ENCODE measurements at places on chromosomes 6 and 20.

DNA sequence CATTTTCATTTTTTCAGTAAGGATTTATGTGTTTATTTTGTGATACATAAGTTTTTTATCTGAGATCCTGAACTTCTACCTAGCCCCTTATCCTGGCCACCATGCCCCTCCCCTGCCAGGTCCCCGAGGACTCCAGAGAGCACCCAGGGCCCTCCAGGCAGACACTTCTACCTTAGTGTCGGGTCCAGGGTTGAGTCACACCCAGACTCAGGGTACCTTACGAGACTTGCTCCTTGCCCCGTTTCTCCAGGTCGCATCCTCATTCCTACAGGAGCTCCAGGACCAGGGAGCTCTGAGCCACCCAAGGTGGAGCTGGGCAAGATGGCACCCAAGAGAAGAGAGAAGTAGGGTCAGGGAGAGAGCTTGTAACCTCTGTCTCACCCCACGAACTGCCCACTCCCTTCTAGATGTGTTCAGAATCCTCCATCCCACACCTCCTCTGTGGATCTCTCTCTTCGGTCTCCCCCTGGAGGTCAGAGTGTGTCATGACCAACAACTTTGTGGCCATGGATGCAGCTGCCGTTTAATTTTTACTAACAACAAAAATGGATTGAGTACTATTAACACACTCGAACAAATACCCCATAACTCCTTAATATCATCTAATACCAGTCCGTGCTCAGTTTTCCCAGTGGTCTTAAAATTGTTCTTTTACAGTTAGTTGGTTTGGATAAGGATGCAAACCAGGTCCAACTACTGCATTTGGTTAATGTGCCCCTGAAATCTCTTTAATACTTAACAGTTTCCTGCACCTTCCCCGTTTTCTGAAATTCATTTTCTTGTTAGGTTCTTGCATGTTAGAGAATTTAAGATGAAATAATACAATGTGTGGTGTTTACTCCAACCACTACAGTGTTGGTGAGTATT lies 130.6 kb upstream of the INSM1 start:
- no peak for DNase-seq

DNA sequence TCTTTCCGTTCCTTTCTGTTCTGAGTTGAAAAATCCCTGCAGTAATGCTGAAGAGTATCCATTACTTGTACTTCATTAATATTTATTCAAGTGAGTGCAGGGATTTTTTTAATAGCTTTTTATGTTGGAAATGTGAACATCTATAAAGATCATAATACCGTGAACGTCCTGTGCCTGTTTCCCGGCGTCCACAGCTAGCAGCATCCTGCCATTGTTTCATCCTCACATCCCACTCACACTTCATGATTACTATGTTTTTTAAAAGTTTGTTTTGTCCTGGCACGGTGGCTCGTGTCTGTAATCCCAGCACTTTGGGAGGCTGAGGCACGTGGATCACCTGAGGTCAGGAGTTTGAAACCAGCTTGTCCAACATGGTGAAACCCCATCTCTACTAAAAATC lies 54.3 kb downstream of the SASH1 start:
- no peak for DNase-seq

- DNase-seq = no peak
Measured at GRCh38 chr20:17933121-17933520, 35.5 kb downstream of the SNX5 start.

DNA sequence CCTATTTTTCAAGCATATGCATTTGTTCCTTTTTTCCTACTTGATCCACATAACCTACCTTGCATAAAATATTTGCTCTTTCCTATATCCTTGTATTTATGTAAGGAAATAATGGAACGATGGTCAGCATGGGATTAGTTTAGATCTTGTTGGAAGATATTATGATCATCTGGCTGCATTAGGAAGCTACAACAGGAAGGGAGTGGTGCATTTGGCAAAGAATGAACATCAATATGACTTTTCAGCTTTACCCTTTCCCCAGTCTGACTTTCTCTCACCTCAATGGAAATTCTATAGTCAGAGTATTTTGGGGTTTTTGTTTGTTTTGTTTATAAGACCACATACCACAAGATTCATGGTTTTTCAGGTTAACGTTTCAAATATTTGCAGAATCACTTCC lies 66.0 kb downstream of the HS3ST5 start:
- no peak for DNase-seq

DNA sequence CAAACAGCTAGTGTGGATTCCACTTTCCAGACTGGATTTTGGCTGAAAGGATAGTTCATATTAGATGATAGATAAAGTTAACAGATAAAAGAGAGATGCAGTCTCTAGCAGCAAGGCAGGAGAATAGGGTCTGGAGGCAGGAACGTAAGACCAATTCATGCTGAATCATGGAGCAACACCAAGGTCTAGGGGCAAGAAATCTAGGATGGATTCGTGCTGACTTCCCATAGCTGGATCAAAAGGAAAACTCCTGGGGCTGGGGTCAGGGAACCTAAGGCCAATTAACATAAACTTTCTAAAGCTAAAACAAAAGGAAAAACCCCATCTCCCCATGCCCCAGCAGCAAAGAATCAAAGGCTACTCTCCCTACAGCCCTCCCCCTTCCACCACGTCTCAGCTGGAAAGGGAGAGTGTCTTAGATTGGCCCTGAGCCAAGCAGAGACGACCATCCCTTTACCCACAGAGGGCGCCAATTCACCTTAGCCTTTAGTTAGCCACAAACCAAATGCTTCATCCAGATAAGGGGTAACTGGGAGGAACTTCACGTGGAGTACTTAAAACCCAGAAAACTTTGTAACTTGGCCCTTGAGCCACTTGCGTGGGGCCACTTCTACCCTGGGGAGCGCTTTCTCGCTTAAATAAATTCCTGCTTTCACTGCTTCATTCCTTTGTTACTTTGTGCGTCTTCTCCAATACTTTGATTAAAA lies 7.6 kb downstream of the TREM1 start:
- no peak for DNase-seq

- no peak for DNase-seq
Measured at GRCh38 chr6:157471077-157471686, 90.2 kb downstream of the ZDHHC14 start.

DNA sequence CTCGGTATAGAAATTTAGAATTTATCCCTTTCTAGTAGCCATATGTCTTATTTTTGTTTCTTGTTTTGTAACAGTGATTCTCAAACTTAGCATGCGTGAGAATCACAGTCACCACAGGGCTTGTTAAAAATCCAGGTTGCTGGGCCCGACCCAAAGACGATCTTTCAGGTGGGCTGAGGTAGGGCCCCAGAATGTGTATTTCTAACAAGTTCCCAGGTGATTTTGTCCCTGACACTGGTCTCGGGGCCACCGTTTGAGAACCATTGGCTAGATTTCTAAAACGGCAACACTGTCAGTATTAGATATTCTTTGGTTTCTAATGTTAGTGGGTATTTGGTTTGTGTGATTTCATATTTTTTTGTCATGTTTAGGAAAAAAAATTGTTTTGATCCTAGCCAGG lies 9.9 kb downstream of the PFDN4 start:
- no peak for DNase-seq

DNA sequence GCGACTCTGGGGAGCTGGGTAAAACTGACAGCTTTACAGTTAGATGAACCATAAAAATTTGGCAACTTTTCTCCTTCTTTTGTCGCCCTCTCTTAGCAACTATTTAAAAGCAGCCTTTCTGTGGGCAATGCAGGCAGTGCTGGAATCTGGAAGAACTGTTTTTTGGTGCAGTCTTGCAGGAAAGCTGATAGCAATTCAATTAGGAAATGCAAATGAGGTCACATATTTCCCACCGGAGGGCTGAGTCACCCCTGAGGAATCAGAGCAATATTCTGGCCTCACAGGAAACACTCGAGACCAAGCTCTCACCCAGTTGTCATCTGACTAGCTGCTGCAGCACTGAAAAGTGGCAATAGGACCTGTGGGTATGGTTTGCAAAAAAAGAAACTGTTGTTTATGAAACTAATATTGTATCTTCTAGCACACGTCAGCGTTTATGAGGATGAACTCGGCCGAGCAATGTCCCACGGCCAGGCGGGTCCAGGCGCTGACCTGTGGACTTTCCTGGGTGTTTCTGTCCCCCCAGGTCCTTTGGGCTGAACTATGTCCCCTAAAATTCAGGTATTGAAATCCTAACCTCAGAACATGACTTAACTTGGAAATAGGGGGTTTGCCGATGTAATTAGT lies 312.3 kb downstream of the TAF4 start:
- DNase-seq = no peak

- DNase-seq = no peak
Measured at GRCh38 chr20:48490961-48491831, 336.6 kb downstream of the PREX1 start.

DNA sequence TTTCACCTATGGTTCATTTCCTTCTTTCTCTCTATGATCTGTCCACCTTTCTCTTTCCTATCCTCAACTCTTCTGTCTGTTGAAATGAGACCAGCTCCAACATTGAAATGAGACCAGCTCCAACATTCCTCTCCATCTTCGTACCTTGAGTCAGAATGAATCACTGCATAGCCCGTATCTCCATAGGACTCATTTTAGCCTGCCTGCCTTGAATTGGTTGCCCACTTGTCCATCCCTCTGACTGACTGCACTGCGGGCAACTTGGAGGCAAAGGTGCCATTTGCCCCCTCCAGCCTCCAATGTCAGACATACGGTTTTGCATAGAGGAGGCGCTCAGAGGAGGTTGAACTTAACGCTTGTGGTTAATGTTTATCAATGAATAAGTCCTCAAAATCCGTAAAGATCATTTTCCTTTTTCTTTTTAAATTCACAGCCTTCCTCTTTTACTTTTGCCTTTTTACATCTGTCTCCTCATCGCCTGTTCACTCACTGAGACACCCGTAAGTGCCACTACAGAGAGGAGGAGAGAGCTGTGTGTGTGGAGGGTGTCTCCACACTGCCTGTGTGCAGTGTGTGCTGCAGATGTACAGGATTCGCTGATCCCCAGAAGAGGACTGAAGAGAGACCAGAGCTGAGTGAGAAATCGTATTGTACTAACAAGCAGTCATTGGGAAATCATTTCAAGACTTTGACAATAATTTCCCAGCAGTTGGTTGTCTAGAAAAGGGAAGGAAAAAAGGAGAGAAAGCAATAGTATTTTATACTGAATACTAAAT lies 579.6 kb upstream of the MAP3K7 start:
- DNase-seq = no peak

DNA sequence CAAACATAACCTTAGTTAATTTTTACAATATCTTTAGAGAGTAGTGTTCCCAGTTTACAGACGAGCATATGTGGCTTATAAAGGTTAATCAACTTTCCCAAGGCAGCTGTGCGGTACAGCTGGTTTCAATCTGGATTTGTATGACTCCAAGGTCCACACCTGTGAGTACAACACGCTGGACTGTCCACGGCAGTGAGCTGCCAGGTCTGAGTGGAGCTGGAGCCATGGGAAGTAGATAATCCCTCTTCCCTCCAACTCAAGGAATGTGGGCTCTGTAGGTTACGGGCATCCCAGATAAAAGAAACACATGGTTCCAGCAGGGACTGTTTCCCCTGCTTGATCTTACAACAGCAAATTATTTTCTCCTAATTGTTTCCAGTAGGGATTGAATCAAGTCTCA lies 102.2 kb downstream of the SOD2 start:
- no peak for DNase-seq

GRCh38 chr20:3646067-3646440 lies 17.1 kb downstream of the GFRA4 start:
- DNase-seq = no peak

DNA sequence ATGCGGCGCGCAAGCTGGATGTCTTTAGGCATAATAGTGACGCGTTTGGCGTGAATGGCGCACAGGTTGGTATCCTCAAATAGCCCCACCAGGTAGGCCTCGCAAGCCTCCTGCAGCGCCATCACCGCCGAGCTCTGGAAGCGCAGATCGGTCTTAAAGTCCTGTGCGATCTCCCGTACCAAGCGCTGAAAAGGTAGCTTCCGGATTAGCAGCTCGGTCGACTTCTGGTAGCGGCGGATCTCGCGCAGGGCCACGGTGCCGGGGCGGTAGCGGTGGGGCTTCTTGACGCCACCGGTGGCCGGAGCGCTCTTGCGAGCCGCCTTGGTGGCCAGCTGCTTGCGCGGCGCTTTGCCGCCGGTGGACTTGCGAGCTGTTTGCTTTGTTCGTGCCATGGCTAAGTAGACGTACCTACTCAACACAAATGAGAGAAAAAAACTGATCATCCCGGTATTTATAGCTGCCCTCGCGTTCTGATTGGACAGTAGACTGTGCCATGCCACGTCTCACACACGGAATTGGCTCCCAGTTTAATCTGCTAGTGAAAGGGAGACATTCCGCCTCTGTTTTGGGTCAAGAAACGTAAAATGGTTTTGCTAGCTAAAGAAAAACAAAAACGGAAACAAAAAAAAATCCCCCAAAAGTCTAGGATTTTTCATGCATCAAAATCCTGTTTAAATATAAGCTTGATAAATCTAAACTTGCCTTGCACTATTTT lies 40.1 kb downstream of the OR2B2 start:
- DNase-seq = peak; percentile 91

GRCh38 chr6:33570806-33571636 lies 9.1 kb downstream of the BAK1 start:
- DNase-seq = peak; percentile 90

DNA sequence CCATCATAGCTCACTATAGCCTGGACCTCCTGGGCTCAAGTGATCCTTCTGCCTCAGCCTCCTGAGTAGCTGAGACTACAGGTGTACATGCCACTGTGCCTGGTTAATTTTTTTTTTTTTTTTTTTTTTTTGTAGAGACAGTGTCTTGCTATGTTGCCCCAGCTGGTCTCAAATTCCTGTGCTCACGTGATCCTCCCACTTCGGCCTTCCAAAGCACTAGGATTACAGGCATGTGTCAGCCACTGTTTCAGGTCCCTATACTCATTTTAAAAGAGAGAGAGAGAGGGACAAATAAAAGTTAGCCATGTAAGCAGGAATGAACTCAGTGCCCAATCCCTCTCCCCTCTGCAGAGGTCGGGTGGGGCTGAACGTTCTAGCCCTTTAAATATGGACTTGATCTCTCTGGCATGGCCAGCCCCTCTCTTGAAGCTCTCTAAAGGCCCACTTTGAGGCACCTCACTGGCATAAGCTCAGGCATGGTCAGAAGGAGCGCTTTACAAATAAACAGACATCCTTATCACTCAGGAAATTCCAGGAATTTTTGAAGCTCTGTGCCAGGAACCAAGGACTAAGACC lies 9.0 kb upstream of the SERPINB1 start:
- no peak for DNase-seq

GRCh38 chr20:16472045-16472872 lies 101.0 kb downstream of the KIF16B start:
- DNase-seq = no peak

DNA sequence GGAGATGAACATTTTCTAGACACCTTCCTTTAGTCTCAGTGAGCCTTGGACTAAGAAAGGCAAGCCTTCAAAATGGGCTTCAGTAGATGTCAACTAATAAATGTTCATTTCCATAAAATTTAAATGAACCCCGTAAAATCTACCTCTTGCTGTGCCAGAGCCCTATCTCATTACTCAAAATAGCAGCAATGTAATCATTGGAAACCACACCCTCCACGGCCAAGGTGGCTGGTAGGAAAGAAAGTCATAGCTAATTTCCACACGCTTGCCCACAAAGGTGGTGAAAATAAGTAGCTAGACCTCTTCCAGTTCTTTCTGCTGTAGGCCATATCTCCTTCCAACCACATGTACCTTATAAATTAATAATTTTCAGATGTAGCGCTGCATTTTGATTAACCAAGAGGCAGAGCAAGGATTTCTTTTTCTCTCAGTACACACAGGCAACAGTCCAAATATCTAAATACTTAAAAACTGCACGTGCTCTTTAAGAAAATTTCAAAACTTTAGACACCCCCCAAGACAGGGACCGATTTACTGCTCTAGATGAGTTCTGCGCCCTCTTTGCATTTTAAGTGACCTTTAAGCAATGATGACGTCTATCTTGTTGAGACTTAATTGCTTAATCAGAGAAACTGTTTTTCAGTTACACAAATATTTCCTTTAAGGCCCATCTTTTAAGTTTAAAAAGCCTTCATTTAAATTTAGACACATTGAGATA lies 290.8 kb downstream of the ZNF217 start:
- no peak for DNase-seq

Measured in left forelimb (tissue), 1 donor.